Naive B cell (primary cell): ENCODE measurements at places on chromosomes 2 and 18. TPM values are rescaled to one million over a fixed set of nuclear protein-coding genes. Genes with fewer than 3 reads are reported as not detected.

The ALPG gene
- not detected for polyA plus RNA-seq

GRCh38 chr2:23561088-23561487 lies 176.1 kb downstream of the KLHL29 start:
- H3K27me3 ChIP-seq: peaks cover 8% of the 10 kb centered on the region
- no peak overlapping the region for H3K4me3 ChIP-seq
- no peaks in the 10 kb centered on the region for H3K36me3 ChIP-seq
- DNase-seq: no peak

- H3K27me3 ChIP-seq: no peaks in the 10 kb centered on the region
- no peak overlapping the region for H3K27ac ChIP-seq
- no peak overlapping the region for H3K4me3 ChIP-seq
- H3K4me1 ChIP-seq: no peaks in the 10 kb centered on the region
Measured at GRCh38 chr2:162556996-162557395, 213.1 kb downstream of the GCA start.

DNA sequence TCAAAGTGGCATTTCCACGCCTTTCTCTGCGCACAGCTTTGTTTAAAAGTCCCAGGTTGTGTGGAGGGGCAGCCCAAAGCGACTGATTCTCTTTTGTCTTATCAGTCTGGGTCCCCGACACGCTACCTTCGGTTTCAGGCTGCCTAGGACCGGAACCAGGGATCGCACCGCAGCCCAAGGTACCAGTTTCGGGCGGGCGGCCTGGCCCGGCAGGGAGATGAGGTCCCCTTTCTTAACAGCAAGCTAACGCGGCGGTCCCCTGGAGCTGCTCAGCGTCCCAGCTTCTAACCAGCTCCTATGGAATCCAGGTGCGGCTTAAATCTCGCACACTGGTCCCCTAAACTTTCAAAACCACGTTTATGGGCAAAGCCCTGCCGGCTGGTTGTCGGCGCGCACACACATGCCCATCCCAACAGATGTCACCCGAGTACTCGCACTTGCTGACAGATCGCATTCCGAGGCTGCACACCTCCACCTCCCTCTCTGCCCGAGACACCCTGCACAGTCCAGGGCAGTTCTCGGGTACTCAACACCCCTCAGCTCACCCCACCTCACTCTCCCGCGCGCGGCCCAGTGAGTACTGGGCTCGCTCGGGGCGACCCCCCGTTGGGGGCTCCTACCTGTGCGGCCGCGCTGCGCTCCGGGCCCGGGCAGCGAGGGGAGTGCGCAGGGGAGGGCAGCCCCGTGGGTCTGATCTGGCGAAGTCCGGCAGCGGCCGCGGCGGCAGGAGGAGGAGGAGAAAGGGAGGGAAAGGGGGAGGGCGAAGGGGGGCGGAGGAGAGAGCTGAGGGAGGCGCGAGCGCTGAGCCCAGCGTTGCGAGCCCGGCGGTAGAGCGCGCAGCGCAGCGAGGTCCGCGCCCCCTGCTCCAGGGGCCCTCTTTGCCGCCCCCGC lies at the start of gene EFEMP1:
TSS of gene EFEMP1 (minus strand) at position 692 of the 891 bp plus-strand sequence. CDS start 1,342 bp downstream, outside the sequence.
- H3K27ac ChIP-seq: no peak within 1 kb of the TSS
- peaks cover 43% of the 10 kb centered on the region for H3K27me3 ChIP-seq
- peaks cover 13% of the 10 kb centered on the region for H3K4me1 ChIP-seq

The CEBPZ gene
- 25.9 TPM for polyA plus RNA-seq

DNA sequence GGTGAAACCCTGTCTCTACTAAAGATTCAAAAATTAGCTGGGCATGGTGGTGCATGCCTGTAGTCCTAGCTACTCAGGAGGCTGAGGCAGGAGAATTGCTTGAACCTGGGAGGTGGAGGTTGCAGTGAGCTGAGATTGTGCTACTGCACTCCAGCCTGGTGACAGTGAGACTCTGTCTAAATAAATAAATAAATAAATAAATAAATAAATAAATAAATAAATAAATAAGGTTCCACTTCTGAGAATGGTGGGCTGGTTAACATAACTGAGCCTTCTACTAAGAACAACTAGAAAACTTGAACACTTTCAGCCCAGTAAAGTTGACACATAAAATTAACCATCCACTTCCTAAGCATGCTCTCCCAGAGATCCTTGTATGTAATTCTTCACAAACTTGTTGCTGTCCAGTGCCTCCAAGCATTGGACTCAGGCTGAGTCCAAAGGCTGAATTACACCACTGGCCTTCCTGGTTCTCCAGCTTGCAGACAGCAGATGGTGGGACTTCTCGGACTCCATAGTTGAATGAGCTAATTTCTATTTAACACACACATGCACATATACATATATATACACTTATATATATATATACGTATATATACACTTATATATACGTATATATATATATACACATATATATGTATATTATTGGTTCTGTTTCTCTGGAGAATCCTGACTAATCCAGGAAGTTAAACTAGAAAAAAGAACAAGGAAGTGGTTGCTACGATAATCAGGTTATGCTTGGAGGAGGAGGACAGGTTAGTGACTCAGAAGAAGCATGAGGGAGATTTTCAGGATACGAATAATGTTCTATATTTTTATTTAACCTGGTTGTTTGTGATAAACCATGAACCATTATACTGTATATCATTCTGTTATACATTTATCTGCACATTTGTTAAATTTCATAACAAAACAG lies 348.8 kb downstream of the METTL4 start:
- H3K27me3 ChIP-seq: peaks cover 4% of the 10 kb centered on the region
- H3K4me3 ChIP-seq: no peak overlapping the region
- DNase-seq: no peak
- H3K4me1 ChIP-seq: no peaks in the 10 kb centered on the region

- H3K27ac ChIP-seq: peak overlapping the region; percentile 79
- peaks cover 72% of the 10 kb centered on the region for H3K4me1 ChIP-seq
- peak; percentile 14 for DNase-seq
- no peak overlapping the region for H3K4me3 ChIP-seq
- H3K36me3 ChIP-seq: peaks cover 7% of the 10 kb centered on the region
- H3K27me3 ChIP-seq: peaks cover 13% of the 10 kb centered on the region
Measured at GRCh38 chr2:65393743-65394422, 38.5 kb downstream of the SPRED2 start.

The ALLC gene
- polyA plus RNA-seq: not detected

DNA sequence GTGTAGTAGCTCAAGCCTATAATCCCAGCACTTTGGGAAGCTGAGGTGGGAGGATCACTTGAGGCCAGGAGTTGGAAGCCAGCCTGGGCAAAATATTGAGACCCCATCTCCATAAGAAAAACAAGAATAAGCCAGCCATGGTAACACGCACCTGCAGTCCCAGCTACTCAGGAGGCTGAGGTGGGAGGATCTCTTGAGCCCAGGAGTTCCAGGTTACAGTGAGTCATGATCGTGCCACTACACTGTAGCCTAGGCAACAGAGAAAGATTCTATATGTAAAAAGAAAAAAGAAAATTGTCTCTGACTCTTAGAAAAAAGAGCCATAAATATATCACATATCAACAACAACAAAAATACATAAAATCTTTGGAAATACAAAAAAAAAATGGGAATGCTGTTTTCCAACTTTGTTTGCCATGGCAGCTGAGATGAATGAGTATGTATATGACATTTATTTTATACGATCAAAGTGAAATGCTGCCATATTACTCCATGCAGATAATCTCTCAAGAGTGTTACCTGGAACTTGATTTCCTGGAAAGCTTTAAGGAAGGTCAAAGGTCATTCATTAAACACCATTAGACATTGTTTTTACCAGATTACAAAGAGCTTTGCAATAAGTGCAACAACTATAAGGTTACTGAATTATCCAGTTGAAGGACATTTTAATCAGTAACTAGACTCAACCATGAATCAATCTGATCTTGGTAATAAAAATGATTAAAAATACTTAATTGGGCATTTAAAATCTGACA lies 19.7 kb upstream of the DAPL1 start:
- H3K4me3 ChIP-seq: no peak overlapping the region
- H3K4me1 ChIP-seq: no peaks in the 10 kb centered on the region
- no peaks in the 10 kb centered on the region for H3K27me3 ChIP-seq
- H3K27ac ChIP-seq: no peak overlapping the region
- H3K36me3 ChIP-seq: no peaks in the 10 kb centered on the region

GRCh38 chr18:35969676-35970075 lies 2.8 kb upstream of the RMP24 start:
- no peaks in the 10 kb centered on the region for H3K27me3 ChIP-seq
- no peak overlapping the region for H3K27ac ChIP-seq
- H3K4me1 ChIP-seq: peaks cover 42% of the 10 kb centered on the region
- H3K36me3 ChIP-seq: no peaks in the 10 kb centered on the region

The STK39 gene
- 1.4 TPM for polyA plus RNA-seq

DNA sequence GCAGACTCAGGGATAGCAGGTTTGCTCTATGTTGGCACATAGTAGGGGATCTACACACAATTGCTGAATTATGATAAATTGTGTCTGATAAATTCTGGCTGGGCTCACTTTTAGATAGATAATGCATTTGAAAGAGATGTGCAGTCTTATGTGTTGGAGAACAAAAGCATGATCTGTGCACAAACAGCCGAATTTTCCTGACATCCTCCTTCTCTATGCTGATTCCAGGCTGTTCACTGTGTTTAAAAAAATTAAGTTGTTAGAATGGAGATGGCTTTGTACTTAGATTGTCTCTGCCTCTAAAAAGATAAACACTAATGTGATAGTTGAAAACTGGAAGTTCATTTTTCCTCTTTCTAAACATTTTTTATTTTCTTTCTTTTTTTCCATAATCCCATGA lies 2.1 kb downstream of the CERS6 start:
- H3K4me1 ChIP-seq: peaks cover 35% of the 10 kb centered on the region
- H3K27me3 ChIP-seq: no peaks in the 10 kb centered on the region
- no peak overlapping the region for H3K27ac ChIP-seq
- H3K36me3 ChIP-seq: no peaks in the 10 kb centered on the region

The IL18RAP gene
- not detected for polyA plus RNA-seq

The CHPF gene
- polyA plus RNA-seq: 0.46 TPM

DNA sequence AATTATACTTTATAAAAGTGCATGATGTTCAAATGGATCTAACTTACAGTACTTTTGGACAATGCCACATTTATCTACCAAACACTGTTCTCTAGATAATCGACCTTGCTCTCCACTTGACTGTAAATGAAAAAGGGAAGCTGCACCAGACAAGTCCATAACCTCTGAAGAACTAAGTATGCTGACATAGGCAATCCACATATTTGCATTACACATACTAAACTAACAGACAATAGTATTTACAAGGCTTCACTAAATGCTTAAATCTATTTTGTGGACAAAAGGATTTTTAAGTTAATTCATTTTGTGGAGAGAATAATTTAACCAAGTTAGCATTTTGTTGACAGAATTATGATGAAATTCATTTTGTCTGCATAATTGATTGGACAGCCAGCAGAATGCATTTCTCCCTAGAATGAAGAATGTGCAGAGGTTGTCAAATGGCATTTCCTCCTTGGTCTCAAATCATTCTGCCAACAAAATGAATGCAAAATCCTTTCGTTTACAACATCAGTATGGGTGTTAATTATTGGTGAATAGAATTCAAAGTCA lies 520.9 kb downstream of the CPS1 start:
- no peaks in the 10 kb centered on the region for H3K27me3 ChIP-seq
- H3K36me3 ChIP-seq: no peaks in the 10 kb centered on the region
- no peak overlapping the region for H3K27ac ChIP-seq
- H3K4me3 ChIP-seq: no peak overlapping the region

DNA sequence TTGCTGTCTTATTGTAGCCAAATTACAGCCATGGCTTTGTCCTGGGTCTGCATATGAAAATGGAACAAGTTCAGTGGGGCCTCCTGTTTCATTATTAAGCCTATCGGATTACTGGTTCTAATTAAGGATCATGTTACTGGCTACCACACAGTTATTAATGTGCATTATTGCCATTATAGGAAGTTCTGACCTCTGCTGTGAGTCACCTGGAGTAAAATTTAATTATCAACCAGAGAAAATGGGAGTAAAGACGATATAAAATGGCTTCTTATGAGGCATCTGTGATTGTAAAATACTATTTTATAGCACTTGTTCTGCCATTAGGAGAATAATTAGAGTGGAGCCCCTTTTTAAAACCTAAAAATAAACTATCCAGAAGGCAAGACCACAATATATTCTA lies 143.3 kb upstream of the ITGB6 start:
- no peaks in the 10 kb centered on the region for H3K36me3 ChIP-seq
- no peak for DNase-seq
- no peak overlapping the region for H3K4me3 ChIP-seq
- H3K27me3 ChIP-seq: no peaks in the 10 kb centered on the region
- peaks cover 10% of the 10 kb centered on the region for H3K4me1 ChIP-seq
- no peak overlapping the region for H3K27ac ChIP-seq

GRCh38 chr18:11150271-11150615 lies 874 bp upstream of the PIEZO2 start:
- peak overlapping the region; percentile 56 for H3K27ac ChIP-seq
- no peak overlapping the region for H3K4me3 ChIP-seq
- peaks cover 13% of the 10 kb centered on the region for H3K4me1 ChIP-seq
- no peak for DNase-seq
- H3K27me3 ChIP-seq: peaks cover 57% of the 10 kb centered on the region
